ENCODE measurements at places on chromosomes 12 and 14.

- no peak for DNase-seq
These were observed 811 bp upstream of the MEG3 start for GRCh38 chr14:100824901-100825712.

DNA sequence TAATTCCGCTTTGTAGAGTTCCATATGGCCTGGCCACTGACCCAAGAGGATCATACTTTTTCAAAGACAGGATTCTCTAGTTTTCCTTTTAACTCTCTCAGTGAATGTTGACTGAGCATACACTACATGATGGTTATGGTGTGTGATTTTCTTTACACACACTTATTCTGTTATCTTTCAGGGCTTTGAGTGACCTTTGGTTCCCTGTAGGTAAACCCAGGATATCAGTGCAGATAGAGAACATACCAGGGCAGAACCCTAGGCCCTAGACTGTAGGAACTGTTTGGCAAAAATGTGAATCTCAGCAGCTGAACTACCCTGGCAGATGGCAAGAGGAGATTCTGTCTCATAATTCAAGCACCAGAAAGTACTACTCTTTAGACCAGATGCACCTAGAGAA, 159.6 kb downstream of the KCNA5 start:
- no peak for DNase-seq

DNA sequence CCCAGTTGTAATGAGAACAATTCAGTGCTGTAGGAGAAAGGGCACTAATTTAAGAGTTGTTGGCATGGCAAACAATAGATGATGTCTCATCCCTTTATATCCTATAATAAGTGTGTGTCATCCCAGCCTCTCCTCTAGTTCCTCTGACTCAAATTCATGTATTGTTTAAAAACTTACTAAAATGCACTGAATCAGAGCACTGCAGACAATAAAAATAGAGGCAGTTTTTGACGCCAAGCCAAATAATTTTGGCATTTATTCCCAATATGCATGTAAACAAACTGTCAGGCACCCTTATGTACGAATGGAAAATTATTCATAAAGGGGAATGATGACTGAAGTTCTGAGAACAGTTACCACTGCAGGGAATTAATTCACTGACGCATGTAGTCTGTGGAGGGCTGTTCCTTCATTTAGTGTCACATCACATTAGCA, 57.9 kb upstream of the TMX1 start:
- no peak for DNase-seq

GRCh38 chr14:73752297-73752992, 38.3 kb upstream of the PNMA1 start:
- no peak for DNase-seq

GRCh38 chr12:28963554-28963953, 185.5 kb upstream of the FAR2 start:
- no peak for DNase-seq

GRCh38 chr14:91113829-91114078, at the start of gene DGLUCY:
Gene DGLUCY, plus strand, starts transcription at chr14:91114073. Its CDS starts 46,222 bp downstream, at chr14:91160295.
- peak; percentile 74 for DNase-seq

DNA sequence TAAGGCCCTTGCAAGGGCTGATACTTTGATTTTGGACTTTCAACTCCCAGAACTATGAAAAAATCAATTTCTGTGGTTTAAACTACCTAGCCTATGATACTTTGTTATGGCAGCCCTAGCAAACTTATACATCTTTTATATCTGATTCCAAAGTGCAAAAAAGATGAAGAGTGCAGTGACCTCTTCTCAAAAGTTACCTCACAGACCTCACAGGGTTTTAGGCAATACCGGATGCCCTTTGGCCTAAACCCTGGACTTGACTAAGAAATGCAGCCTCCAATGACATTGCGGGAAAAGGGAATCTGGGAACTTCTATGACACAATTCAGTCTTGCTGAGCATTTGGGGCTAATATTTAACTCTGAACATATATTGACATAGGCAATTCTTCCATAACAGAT, 63.3 kb downstream of the IGF1 start:
- no peak for DNase-seq

GRCh38 chr12:120481022-120481767, 11.6 kb upstream of the SRSF9 start:
- no peak for DNase-seq

GRCh38 chr12:98291828-98292227, 223.6 kb upstream of the TMPO start:
- DNase-seq: no peak

DNA sequence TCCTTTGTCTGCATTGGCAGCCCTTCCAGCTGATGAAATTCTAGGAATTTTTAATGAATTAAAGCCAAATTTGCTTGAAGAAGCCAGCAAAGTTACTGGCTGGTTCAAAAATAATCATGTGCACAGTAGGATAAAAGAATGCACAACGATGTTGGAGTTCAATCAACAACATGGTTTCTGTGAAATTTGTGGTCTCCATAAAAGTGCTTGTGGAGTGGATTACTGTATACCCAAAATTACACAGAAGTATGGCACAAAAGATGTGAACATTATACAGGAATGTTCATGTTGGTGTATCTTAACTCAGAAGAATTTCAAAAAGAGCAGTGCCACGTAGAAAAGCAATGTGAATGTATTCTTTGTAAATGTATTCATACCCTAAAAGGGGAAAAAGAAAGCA, 105.0 kb upstream of the METAP2 start:
- no peak for DNase-seq

DNA sequence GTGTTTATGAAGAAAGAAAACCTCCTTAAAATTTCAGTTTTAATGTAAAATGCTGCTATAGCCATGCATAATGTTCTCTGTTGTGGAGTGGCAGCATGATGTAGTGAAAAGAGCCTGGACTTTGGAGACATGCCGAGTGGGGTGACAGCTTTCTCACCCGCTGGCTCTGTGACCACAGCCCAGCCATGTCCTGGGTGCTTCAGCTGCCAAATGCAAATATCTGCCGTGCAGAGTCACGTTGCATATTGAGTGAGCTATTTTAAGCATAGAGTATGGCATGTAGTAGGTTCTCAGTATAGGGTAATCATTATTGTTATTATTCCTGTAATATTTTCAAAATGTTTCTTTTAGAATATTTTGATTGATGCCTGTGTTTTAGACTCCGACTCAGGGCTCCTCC, 15.5 kb upstream of the TCTN2 start:
- DNase-seq: no peak

DNA sequence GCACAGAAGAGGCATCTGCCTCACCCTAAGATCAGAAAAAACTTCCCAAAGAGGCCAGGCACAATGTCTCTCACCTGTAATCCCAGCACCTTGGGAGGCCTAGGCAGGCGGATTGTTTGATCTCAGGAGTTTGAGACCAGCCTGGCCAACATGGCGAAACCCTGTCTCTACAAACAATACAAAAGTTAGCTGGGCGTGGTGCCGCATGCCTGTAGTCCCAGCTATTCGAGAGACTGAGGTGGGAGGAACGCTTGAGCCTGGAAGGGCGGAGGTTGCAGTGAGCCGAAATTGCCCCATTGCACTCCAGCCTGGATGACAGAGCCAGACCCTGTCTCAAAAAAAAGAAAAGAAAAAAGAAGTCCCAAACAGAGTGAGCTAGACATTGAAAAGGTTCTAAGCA, 4.5 kb downstream of the ZBTB1 start:
- no peak for DNase-seq

- no peak for DNase-seq
These were observed 6.1 kb downstream of the ARMH4 start for GRCh38 chr14:58145936-58146335.

- no peak for DNase-seq
These were observed 305.6 kb downstream of the RPAP3 start for GRCh38 chr12:47400266-47400665.
